ENCODE measurements at places on chromosomes 11 and 22.

- DNase-seq, result peak; percentile 96
Observed at GRCh38 chr11:3123761-3124733, 41.1 kb downstream of the OSBPL5 start.

DNA sequence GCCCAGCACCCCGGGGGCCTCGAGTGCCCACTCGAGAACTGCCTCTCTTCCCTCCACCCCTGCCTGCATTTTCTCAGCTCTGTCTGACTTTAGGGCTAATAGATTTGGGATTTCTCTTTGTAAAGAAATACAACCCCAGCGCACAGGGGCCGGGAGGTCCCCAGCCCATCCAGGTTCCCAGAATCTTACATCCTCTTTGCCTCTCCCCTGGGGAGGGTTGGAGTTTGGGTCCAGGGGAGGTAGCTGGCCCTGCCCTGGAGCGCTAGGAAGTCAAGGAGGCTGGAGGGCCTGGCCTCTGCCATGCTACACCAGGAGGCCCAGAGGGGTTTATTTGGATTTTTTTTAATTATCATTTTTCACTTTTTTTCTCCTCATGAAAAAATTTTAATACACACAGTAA, 65.7 kb upstream of the LMO1 start:
- no peak for DNase-seq

DNA sequence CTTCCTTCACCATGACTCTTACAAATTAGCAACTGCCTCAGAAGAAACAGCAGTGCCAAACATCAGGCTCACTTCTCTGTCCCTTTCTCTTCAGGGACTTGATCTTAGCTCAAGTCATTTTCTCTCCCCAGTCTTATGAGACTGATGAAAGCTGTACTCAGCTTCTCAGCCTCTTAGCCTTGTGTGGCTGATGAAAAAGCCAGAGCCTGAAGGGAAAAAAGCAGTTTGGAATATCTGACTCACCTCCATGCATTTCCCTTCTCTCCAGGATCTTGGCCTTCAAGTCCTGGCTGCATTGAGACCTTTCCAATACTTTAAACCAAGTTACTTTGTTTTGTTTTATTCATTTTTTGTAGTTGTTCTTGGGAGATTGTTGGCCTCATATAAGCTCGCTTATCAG, 195.9 kb downstream of the SPON1 start:
- DNase-seq, result no peak

- no peak for DNase-seq
Observed at GRCh38 chr11:20156280-20156875, 3.9 kb downstream of the DBX1 start.

DNA sequence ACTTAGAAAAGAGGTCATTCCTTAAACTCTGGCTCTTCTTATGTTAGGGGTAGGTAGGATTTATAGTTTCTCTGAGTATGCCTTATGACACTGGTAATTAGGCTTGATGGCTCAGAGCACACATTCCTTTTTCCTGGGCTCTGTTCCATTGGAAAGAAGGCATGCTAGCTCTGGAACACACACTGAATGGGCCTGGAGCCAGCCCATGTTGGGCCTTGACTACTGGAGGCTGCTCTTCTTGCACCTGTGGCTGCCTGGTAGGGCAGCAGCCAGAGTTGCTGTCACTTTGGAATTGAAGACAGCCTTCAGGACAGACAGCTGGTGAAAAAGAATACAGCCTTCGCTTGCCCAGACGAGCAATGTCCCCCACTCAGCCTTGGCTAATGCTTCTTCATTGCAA, 18.2 kb downstream of the MCAM start:
- DNase-seq, result no peak

- DNase-seq, result no peak
Observed at GRCh38 chr11:37353192-37353591, 755.2 kb upstream of the RAG2 start.

- no peak for DNase-seq
Observed at GRCh38 chr11:134837166-134837886, 425.3 kb upstream of the B3GAT1 start.

DNA sequence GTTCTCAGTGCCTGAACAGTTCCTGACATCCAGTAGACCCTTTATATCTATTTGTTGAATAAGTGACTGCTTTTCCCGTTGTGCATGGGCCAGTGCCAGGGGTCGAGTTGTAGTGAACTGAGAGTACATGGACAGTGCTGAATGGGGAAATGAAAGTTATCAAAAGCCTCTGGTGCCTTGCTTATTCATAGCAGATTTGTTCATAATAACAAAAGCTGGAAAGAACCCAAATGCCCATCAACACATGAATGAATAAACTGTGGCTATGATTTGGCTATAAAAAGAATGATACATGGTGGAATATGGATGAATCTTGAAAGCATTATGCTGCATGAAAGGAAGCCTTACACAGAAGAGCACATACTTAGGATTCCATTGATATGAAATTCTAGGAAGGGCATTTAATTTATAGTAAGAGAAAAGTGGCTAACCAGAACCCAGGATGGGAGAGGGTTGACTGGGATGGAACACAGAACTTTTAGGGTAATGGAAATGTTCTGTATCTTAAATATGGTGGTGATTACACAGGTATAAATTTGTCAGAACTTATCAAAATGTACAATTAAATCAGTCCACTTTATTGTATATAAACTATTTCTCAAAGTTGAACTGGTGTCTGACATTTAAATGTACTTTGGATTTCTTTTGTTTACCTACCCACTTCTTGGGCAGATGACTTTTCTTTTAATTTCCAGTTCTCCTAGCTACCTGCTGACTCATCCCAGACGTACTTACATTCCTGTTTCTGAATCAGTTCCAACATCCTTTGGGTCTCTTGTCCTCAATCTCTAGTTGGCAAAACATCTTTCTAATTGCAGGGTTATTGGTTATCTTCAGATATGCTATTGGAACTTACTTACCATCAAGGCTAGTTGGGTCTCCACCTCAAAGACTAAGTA, 42.8 kb downstream of the PACS1 start:
- peak; percentile 97 for DNase-seq

GRCh38 chr11:30349885-30350284, 27.0 kb downstream of the ARL14EP start:
- no peak for DNase-seq

- no peak for DNase-seq
Observed at GRCh38 chr11:13108416-13108815, 99.3 kb downstream of the RASSF10 start.

DNA sequence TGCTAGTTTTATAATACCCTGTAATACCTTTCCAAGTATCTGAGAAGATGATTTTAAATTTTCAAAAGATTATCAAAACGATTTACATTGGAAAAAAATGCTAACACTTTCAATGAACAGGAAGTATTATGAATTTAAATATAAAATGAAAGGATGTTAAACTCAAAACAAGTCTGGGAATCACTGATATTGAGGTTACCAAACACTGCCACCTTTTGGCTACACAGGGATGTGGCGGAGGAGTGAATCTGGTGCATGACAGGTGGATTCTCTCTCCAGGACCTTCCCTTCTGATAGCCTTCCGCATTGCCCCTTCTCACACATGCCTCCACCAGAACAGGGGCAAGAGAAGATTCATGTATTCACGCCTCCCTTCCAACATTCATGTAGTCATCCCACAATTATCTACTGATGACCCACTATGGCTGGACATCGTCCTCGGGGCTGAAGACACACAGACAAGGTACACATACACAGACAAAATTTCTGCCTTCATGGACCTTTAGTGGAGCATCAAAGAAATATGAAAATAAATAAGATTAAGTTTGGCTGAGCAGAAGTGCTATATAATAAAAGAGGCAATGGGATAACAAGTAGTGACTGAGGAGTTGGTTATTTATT, 34.7 kb downstream of the ATG16L2 start:
- DNase-seq, result peak; percentile 59

GRCh38 chr11:126764231-126764630, 236.3 kb downstream of the KIRREL3 start:
- no peak for DNase-seq

DNA sequence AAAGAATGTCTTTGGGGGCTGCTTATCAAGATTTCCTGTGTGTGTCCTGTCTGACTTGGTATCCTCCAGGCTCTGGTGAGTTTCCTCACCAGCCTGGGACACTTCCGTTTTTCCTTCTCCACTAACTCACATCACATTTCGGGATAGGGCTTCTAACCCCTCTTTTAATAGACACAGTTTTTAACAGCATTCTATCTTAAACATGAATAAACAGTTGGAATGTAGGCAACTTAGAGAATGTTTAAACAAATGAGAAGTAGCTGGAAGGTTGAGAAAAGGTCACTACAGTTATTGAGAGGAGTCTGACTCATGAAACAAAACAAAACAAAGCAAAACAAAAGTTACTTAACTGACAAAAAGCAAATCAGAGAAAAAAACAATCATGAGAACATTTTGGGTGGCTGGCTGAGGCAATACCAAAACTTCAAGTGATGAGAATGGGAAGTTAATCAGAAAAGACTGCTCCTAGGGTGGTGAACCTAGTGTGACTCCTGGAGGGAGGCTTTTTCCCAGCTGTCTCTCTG, 64.7 kb upstream of the CTSC start:
- DNase-seq, result peak; percentile 87

DNA sequence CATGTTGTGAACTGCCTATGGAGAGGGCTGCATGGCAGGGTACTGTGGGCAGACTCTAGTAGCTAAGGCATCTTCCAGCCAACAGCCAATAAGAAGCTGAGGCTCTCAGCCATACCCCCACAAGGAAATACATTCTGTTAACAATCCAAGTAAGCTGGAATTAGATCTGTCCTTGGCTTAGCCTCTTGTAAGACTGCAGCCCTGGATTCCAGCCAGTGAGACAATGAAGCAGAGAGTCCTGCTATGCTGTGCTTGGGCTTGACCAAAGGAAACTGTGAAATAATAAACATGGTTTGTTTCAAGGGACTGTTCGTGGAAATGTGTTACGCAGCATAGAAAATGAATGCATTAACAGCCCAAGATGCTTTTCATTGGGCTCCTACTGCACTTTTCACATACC, 1097.4 kb upstream of the CCDC90B start:
- no peak for DNase-seq

DNA sequence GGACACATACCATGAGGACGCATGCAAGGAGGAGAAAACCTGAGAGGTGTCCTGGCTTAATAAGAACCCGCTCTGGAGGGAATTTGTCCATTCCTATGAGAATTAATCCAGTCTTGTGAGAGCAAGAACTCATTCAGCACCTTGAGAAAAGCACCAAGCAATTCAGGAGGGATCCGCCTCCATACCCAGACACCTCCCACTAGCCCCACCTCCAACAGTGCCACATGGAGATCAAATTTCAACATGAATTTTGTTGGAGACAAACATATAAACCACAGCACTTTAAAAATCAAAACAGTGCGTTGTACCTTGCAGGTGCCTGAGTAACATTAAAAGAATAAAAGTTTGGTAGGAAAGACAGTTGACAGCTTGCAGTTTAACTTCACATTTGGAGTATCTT, 11.4 kb downstream of the UBE4A start:
- DNase-seq, result no peak

DNA sequence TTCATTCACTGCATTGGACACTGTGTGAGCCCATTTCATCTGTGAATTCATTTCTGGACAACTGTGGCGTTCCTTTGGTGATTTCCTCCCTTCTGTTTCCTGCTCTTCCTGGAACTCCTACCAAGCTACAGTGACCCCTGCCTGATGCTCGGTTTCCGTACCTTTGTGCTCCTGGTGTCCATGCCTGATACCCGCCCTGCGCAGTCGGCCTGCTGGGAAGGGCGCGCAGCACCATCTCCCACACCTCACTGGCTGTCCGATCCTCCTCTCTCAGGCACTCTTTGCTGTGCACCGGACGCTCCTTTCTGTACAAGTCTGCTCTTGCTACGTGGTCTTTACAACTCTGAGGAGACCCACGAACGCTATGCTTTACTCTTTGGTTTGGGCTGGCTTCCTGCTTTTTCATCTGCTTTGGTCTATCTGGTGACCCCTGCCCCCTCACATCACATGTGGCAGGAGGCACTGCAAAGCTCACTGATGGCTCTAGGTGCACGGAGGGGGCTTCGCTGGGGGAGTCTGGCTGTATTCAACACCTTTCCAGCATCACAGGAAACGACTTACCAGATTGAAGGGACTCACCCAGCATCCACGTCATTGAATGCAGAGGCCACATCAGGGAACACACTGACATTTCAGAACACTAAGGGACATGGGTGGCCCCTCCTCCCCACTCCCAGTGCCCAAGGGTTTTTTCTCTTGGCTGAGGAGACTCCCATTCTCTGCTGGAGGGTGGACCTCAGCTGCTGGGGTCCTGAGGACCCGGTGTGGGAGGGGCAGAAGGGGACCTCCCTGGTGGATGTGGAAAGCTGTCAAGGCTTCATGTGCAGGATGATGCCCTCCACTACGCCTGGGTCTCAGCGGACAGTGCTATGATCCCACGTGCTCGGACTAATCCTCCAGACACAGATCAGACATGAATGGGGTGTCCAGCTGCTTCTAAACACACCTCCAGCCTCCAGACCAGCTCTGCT, 27.0 kb upstream of the MOB2 start:
- no peak for DNase-seq

GRCh38 chr11:76838678-76839068, 22.0 kb upstream of the ACER3 start:
- peak; percentile 55 for DNase-seq

DNA sequence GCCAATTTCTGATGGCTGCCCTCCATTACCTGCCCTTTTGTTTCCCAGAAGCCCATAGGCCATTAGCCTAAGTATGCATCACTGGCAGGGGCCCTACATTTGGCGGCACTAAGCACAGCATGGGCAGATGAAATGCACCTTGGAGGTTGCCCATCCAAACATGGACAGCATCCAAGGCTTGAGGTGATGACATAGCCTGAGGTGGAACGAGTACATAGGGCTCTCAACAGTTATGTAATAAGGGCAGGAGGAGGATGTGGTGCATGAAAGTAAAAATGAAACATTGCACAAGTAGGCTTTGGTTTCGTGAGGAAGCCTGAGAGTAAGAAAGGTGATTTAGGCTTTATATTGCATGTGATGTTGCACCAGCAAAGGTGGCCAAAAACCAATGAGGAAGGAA, 148.1 kb downstream of the FAM76B start:
- no peak for DNase-seq

DNA sequence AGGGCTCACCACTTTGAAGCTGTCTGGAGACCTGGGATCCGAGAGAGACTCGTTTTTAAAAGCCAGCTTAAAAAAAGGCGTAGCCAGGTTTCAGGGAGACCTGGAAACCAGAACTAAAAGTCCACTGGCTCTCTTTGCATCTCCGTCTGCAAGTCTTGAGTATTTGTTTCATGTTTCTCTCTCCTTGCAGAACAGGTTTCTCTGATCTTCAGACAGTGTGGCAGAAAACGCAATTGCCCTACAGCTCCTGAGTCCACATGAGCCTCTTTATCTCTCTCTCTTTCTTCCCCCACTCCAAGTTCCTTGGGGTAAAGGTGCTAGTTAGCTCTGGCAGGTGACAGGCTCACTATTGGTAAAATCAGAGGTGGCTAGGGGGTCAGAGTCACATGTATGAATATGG, 67.0 kb upstream of the AMPD3 start:
- DNase-seq, result no peak

- DNase-seq, result peak; percentile 51
Observed at GRCh38 chr22:24466716-24467328, 28.3 kb upstream of the UPB1 start.

GRCh38 chr11:44628730-44629700, 63.6 kb downstream of the CD82 start:
- DNase-seq, result no peak

DNA sequence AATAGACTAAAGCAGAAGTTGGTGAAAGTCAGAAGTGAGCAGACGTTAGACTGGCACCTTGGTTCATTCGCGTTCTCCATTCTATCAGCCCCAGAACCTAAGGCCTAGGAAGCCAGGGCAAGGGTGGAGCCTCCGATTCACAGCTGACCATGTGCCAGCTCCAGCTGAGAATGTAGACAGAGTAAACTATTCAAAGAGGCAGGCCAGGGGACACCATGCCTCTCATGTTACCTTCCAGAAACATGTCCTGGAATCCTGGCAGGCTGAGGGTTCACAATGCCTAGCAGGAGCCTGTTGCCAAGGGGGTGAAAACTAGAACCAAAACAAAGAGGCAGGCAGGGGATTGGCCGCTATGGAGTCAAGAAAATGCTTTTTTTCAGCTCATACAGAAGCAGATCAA, 224.4 kb upstream of the POU2AF2 start:
- DNase-seq, result no peak
